AG09309 (cell line): ENCODE measurements at places on chromosomes 5 and 9.

- no peak for DNase-seq
These were observed 2.7 kb upstream of the PDGFRB start for GRCh38 chr5:150158170-150158949.

- no peak for DNase-seq
These were observed 154.0 kb downstream of the GDNF start for GRCh38 chr5:37685816-37686215.

GRCh38 chr5:173534664-173535063 lies 81.8 kb downstream of the BOD1 start:
- DNase-seq: no peak

GRCh38 chr9:63816751-63817621 lies 1468.0 kb downstream of the FOXD4L5 start:
- peak; percentile 25 for DNase-seq

- peak; percentile 42 for DNase-seq
These were observed 14.3 kb downstream of the PDE8B start for GRCh38 chr5:77224672-77225355.

DNA sequence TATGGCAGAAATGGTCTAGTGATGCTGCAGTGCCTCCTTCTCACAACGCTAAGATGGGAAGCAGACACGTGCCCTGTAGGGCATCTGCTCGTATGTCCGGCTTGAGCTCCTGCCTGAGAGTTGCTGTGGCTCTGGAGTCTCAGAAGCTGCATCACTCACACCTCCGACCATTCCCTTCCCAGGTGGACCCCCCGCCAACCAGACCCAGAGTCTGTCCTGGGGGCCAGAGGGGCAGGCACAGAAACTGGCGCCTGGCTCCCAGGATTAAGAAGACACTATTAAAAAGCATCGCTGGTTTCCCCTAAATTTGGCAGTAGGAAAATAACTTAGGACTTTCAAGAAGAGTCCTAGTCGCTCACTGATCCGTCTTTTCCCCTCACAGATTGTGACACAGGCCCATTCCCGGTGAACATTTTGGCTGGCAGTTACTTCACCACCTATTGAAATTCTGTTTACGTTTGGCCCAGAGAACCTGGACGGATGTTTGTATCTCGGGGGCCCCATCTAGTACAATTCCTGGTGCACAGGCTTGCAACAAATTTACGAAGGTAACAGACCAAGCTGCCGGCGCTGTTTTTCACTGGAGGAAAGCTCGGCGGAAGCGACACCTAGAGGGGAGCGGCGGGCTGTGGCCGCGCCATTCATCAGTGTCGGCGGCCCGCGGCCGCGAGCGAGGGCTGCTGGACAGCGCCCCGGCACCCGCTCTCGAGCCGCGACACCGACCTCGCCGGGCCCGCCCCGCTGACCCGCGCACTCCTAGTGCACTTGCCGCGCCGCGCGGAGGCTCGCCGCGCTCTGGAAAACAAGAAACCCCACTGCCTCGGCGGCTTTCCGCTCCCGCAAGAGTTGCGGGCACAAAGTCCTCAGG lies 1.6 kb downstream of the FSTL4 start:
- no peak for DNase-seq

- DNase-seq: no peak
These were observed 95.2 kb downstream of the MVB12B start for GRCh38 chr9:126421567-126422428.

GRCh38 chr5:63401436-63402046 lies 560.7 kb downstream of the HTR1A start:
- DNase-seq: no peak

DNA sequence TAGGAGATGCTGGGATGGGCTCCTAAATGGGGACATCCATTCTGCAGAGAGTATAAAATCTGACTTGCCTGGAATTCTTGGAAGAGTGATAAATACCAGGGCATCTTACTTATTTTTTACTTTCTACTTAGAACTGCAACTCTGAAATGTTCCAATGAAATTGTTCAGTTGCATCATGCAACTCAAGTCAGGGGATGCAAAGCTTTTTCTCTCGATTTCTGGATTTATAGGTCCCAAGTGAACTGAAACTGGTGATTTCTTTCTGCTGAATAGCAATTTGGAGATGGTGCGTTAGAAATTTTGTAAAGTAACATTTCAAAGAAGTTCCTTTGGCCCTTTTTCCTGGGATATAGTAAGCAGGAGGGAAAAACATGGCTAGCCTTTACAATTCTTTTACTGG lies 238.4 kb upstream of the CD180 start:
- no peak for DNase-seq

GRCh38 chr5:119021149-119021732 lies 32.9 kb upstream of the DTWD2 start:
- no peak for DNase-seq

- no peak for DNase-seq
These were observed 41.6 kb downstream of the ADAMTS12 start for GRCh38 chr5:33850100-33850594.

GRCh38 chr9:10614196-10614800 lies 1.5 kb upstream of the PTPRD start:
- DNase-seq: no peak

DNA sequence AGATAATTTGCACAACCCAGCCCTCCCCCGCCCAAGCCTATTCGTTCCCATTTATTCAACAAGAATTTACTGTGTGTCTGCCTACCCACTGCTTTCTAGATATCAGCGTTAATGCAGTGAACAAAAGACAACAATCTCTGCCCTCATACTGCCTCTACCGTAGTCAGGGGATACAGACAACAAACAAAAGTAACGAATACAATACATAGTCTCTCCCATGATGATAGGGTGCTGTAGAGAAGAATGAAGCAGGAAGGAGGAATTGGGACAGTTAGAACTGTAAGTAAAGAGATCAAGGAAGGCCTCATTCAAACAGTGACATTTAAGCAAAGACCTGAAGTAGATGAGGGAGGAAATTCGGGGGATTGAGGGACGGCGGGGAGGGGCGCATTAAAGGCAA lies 1.7 kb downstream of the GFM2 start:
- no peak for DNase-seq

DNA sequence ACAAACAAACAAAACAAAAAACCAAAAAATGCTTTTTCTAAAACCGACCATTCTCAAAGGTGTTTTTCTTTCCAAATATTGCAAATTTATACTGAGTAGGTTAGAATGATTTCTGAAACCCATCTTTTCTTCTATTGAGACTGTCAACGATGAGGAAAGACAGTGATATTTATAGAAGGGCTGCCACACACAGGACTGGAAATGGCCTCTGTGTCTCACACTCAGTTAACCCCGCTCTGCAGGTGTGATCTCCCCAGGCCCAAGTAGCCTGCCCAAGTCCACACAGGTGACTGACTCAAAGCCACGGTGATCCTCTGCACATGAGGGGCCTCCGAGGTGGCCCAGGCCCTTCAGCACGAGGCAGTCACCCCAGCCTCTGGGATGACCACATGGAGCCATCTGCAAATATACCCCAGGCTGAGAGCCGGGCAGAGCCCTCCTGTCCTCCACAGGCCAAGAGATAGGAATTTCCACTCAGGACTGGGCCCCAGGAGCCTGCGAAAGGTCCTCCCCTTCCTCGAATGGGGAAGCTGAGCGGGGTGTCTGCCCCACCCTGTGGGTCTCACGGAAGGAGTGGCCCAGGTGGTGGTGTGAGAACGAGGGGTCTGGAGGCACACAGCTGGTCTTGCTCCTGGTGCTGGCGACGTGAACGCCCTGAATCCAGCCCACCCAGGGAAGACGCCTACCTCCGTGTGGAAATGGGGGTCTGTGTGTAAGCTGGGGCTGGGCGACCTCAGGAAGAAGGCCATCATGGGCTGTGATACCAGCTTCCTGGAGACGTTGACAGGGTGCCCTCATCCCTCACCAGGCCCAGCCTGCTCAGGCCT lies 53.0 kb upstream of the PHYKPL start:
- DNase-seq: no peak

- DNase-seq: no peak
These were observed 60.3 kb upstream of the SLC27A6 start for GRCh38 chr5:128904805-128905567.

- DNase-seq: peak; percentile 62
These were observed 90.3 kb upstream of the ZNF366 start for GRCh38 chr5:72597456-72597948.

DNA sequence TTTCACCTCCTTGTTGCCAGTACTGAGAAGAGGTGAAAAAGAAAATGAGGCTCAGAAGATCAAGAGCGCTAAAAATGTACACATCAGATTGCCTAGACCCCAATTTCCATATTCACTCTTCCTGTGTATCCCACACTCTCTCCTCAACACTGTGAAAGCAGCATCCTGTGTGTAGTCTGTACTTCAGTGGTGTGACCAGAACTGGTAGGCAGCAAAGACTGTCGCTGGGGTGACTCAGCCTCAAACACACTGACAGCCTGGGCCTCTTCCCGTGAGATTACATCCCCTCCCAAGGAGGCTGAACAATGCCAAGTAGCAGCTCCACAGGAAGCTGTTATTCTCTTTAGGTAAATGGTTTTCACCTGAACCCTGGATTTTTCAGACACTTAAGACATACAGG lies 135.5 kb downstream of the CCDC192 start:
- DNase-seq: no peak

- no peak for DNase-seq
These were observed 42.7 kb upstream of the FUBP3 start for GRCh38 chr9:130536701-130537107.
